Activated T-helper 9 cell treated with anti-CD3 and anti-CD28 coated beads, Interleukin-2, amount 50 U/mL, for 16 hours (primary cell): ENCODE measurements at places on chromosomes 4 and X.
A peak's percentile ranks its signal among the peaks of the same experiment; 100 is the strongest.

GRCh38 chr4:48175328-48175727 lies 41.3 kb upstream of the TXK start:
- no peak for DNase-seq

GRCh38 chr4:3765271-3766035 lies 732 bp upstream of the ADRA2C start:
- DNase-seq = no peak

GRCh38 chrX:38929966-38930421 lies 128.7 kb downstream of the MID1IP1 start:
- no peak for DNase-seq

GRCh38 chr4:140869446-140869845 lies 113.3 kb upstream of the TBC1D9 start:
- DNase-seq = no peak

- no peak for DNase-seq
These were observed 27.4 kb upstream of the HPGD start for GRCh38 chr4:174549721-174550120.

DNA sequence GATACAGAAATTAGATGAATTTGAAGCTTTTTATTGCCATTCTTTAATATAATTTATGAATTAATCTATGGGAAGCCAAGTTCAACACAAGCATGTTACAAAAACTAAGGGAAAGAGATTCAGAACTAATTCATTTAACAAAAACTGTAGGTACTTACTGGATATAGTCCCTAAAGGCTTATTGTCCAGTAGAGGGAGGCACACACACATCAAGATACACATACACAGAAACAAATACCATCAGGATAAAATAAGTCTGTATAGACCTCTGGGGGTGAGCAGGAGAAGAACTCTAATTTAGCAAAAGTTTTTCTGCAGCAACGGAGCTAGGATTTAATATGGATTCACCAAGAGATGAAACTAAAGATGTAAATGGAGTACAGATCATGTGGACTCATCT lies 83.0 kb upstream of the IL13RA1 start:
- DNase-seq = no peak

GRCh38 chr4:123096038-123096437 lies 173.6 kb upstream of the NUDT6 start:
- no peak for DNase-seq

DNA sequence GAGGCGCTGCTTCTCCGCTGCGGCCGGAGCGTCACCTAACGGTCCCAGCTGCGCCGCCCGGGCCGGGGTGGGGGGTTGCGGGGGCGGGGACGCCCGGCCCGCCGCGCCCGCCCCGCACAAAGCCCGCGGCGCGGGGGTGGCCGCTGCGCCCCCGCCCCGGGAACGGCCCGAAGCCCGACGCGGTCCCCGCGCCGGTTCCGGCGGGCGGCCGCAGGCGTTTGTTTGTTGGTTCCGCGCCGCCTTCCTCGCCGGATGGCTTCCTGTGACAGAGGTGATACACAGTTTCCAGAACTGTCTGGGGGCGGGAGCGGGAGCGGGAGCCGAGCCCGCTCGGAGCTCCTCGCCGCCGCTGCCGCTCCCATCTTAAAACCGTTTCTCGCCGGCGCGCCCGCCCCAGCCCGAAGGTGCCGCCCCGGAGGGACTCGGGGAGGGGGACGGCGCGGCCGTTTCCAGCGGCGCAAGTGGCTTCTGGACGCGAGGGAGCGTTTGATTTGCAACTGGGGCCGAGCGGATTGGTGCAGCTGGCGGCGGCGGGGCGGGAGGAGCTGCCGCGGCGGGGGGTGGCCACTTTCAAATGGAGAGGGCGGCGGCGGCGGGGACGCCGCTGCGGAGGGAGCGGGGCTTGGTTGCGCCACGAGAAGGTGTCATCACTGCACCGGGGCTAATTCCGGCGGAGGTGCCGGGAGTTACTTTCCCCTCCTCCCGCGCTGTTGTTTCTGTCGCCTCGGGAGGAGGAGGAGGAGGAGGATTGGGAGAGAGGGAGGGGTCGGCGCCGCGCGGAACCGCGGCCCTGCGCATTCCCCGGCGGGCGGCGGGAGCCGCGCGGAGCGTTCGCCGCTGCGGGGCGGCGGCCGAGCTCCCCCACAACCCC lies 2.3 kb downstream of the JADE1 start:
- peak; percentile 74 for DNase-seq

- no peak for DNase-seq
These were observed 157.4 kb downstream of the PALLD start for GRCh38 chr4:168654104-168654847.

DNA sequence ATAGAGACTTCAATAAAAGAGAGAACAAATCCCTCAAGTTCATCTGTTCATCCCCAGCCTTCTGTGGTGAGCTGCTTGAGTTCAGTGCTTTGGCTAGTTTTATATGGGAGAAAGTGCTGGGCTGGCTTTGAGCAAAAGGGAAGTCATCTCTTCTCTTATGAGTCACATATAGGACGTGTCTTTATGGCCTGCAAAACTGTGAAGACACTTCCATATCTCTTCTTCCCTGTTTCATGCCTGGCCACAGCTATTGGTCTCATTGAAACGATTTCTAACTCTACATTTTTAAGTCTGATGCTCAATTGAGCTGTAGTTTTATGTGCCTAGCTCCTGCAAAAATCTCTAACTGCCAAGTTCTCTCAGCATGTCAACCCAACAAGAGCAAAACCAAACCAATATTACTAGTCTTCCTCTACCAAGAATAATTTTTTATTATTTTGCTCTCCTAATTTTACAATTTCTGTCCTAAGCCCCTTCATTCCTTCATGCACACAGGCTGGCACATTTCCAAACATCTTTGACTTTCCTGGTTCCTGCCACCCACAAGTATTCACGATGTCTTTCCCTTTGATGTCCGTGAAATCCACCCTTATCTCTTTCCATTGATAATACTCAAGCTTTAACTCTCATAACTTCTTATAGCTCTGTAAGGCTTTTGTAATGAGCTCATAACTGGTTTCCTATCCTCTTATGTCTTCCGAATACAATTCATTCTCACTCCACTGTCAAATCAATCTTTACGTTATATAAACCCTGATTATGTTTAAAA lies 165.3 kb downstream of the BTC start:
- no peak for DNase-seq

DNA sequence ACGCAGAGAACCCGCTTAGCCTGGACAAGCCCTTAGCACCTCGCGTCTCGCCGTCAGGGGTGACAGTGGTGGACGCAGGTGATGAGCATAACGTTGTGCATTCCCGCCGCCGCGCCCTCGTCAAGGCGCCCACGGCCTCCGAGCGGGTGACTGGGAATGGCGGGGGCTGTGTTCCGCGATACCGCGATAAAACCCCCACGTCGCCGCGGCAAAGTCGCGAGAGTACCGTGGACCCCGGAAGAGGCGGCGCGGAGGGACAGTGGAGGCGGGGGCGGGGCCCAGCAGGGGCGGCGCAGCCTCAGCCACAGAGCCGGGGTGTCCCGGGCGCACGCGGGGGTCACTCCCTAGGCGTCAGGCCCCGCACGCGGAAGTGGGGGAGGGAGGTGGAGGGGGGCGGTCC lies 53.8 kb downstream of the ZFYVE28 start:
- peak; percentile 41 for DNase-seq

GRCh38 chr4:180057891-180058671 lies 2185.1 kb upstream of the TENM3 start:
- no peak for DNase-seq

DNA sequence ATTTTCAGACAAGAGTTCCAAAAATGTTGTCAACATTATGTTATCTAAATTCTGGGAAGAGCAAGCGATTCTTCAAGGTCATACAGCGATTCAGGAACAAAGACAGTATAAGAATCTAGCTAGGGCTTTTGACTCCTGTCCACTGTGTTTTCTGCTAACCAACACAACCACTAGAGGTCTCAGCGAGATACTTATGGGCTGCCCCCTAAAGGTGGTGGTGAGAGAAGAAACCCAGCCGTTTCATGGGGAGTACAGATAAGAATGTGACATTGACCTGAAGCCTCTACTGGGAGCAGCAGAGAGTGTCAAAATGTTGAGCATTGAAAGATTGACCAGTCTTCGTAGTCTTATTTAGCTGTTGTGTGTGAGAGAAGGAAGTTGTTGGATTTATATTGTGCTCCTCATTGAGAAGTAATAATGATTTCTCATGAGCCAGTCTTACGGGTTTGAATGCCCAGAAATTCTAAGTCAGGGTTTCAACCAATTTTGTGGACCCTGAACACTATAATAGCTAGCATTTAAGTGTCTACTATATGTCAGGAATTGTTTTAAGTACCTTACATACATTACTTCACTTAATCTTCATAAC lies 168.3 kb downstream of the SPRY1 start:
- peak; percentile 2 for DNase-seq

DNA sequence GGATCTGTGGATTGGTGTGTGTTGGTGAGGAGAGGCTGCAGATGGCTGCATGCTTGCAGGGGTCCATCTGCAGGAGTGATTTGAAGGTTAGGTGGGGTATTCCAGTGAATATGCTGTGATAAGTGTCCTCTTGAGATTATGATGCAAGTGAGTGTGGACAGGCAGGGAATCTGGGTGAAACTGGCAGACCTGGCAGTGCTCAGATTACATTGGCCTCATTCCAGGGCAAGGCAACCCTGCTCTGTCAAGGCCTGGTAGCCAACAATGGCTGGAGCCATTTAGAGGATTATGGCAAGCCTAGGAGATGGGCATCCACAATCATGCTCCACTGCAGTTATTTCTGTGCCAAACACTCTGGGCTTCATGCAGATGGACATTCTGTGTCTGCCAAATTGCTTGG lies 113.9 kb downstream of the RTL3 start:
- DNase-seq = no peak

- DNase-seq = no peak
These were observed 482.9 kb upstream of the BOD1L1 start for GRCh38 chr4:14110407-14110806.

- DNase-seq = no peak
These were observed 291.7 kb downstream of the KCNIP4 start for GRCh38 chr4:21656832-21657231.

DNA sequence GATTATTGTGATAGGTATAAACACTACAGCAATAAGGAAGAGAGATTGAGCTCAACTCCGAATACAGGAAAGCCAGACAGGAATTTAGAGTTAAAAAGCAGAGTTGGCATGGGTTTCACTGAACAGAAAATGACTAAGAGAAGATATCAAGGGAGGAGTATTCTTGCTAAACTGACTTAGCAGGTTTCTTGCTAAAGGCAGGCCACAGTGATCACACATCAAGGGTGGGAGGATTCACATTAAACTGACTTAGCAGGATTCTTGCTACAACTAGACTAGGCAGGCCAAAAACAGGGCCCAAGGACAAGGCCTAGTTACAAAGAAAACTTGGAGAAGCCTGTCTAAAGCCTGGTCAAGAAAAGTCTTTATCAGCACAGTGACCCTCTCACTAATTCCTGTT lies 195.1 kb downstream of the MAGEB5 start:
- no peak for DNase-seq

- no peak for DNase-seq
These were observed 27.3 kb downstream of the BBS12 start for GRCh38 chr4:122759639-122760310.

DNA sequence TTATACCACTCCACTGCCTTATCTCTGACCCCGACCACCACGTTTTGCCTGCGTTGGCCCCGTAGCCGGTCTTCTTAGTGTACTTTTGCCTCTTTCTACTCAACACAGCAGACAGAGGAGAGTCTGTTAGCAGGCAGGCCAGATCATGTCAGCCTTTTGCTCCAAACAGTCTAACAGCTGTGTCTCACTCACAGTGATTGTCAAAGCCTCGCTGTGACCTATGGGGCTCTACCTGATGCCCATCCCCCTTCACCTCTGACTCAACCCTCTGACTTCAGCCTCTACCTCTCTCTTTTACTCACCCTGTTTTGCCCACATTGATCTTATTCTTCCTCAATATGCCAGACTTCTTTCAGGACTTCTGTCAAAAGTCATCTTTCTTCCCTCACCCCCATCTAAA lies 127.1 kb downstream of the TRIML1 start:
- DNase-seq = no peak

DNA sequence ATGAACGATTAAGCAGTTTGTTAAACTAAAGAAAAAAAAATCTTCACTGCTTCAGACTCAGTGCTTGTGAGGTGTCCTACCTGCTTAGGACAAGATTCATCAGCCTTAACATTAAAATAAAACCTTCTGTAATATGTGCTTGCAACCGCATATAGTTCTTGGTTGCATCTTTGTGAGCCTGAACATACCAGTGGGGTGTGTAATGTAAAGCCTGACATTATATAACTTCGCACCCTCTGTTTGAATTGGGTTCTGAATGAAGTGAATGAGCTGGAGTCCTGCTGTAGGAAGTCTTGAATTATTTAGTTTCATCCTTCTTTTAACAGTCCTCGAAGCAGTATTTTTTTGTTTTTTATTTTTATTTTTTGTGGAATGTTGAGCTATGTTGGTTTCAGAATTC lies 3.1 kb downstream of the KDM6A start:
- DNase-seq = no peak

GRCh38 chr4:129998436-129999150 lies 902.6 kb downstream of the C4orf33 start:
- no peak for DNase-seq

DNA sequence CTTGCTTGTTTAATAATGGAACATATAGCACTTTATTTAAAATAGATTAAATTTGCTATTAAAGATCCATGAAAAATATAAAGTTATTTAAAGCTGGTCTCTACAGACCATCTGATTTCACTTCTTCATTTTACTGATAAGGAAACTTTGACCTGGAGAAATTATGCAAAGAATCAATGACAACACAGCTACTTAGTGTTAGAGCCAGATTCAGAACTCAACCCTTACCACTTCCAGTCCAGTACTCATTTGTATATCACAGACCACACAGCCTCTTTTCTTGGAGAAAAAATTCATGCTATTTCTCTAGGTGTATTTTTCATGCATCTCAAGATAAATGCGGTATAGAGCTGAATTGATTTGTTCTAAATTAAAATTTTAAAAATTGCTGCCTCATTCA lies 34.0 kb downstream of the WDFY3 start:
- DNase-seq = no peak

DNA sequence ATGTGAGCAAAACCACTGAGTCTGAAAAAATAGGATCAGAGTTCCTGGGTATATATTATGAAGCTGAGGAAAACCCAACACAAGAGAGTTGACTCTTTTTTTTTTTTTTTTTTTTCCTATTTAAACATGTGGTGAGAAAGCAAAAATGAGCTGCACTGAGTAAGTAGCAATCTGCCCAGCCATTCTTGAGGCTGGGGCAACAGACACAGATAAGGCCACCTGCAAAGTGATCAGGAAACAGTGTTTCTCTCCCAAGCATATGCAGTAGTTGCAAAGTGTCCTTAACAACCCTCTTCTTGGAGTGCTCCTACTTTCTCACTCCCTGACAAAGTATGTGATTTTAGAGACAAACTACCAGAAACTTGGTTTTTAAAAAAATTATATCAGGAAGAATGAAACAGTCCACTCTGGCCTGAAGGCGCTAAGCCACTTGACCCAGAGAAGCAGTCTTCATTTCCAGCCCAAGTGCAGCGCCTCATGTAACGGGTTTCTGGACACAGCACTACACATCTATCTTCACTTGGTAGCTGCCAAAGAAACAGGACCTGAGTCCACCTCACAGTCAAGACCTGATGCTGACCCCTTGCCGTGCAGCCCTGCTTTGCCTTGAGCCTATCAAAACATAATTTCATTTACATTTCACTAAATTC lies 124.6 kb upstream of the MAP3K15 start:
- no peak for DNase-seq

GRCh38 chr4:70632028-70632427 lies 3.5 kb downstream of the ENAM start:
- DNase-seq = no peak
